ENCODE measurements at places on chromosomes 7 and 10.

DNA sequence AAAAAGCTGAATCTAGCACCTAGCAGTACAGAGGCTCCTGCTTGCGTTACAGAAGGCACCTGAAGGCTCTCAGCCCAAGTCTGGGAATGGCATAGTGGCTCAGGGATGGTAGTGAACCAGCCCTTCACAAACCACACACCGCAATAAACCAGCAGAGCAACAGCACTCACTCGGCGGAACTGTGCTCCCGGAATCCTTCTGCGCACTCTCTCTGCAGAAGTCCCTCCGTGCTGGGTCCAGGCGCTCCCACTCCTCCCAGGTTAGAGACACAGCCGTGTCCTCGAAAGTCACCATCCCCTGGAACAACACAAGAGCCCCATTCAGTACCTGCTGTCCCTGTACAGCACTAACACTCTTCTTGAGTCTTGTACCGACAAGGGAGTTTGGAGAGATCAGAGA is 1.5 kb downstream of the ZNF394 start:
- ATAC-seq, result no peak

GRCh38 chr7:38299275-38299931 is 26.0 kb upstream of the TARP start:
- no peak for ATAC-seq

- peak; percentile 66 for ATAC-seq
Measured at GRCh38 chr10:114623661-114624294, 34.3 kb downstream of the ABLIM1 start.

GRCh38 chr10:3169673-3170072 is 2.9 kb downstream of the PITRM1 start:
- ATAC-seq, result no peak

- peak; percentile 23 for ATAC-seq
Measured at GRCh38 chr10:110636932-110637557, 7.1 kb upstream of the RBM20 start.

DNA sequence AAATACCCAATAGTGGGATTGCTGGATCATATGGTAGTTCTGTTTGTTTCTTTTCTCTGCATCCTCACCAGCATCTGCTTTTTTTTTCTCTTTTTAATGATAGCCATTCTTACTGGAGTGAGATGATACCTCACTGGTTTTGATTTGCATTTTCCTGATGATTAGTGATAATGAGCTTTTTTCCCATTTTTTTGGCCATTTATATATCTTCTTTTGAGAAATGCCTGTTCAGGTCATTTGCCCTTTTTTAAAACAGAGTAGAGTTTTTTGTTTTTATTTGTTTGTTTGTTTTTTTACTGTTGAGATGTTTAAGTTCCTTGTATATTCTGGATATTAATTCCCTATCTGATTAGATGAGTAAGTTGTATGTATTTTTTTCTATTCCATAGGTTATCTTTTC is 205.8 kb upstream of the KAT6B start:
- ATAC-seq, result no peak

DNA sequence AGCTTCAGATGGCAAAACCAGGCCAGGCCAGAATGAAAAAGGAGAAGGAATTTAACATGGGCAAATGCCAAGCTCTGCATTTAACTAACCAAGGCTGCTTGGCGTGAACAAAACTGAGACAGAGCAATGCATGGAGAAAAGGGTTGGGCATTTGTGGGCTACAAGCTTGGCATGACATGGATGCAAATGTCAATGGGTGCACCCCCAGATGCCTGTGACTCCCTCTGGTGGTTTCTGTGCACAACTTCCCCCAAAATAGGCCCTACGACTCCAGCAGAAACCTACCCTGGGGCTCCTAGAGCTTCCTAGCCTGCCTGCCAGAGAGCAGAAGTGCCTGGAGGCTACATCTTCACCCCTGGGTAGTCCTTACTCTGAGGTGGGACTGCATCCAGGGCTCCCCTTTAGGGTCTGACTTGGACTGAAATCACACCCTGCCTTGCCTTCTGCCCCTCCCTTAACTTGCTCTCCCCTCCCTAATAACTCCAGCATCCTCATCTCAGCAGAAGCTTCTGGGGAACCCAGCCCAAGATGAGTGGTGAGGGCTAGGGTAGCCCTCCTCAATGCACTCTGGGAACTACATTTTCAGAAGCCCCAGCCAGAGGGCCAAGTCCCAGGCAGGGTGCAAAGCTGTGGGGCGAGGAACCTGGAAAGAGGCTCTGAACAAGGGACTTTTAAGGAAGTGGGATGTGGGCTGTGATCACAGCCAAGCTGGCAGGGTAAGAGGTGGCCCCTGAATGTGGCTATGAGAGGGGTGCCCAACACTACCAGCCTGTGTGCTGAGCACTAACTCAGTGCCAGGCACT is 11.3 kb downstream of the GPRIN2 start:
- ATAC-seq, result no peak

- ATAC-seq, result no peak
Measured at GRCh38 chr10:51638737-51639136, 60.7 kb downstream of the CSTF2T start.

DNA sequence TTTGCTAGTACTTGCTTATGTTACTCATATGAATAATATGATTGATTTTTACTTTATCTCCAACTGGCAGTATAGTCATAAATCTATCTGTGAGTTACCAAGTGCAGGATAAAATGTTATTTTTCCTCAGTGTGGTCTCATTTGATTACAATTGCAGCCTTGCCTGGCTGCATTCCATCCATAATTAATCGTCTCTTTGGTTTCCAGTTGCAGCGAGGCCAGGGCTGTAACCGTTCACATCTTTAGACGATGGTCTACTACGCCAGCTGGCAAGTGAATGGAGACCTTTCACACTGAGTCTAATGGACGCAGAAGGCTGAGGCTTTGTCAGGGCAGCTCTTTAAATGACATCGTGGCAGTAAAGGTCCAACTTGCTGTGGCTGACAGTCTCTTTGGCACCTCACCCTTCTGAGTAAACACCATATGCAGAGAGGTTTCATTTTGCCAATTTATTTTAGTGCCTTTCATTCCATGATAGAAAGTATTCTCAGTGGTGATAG is 84.0 kb downstream of the ARL4A start:
- peak; percentile 92 for ATAC-seq

DNA sequence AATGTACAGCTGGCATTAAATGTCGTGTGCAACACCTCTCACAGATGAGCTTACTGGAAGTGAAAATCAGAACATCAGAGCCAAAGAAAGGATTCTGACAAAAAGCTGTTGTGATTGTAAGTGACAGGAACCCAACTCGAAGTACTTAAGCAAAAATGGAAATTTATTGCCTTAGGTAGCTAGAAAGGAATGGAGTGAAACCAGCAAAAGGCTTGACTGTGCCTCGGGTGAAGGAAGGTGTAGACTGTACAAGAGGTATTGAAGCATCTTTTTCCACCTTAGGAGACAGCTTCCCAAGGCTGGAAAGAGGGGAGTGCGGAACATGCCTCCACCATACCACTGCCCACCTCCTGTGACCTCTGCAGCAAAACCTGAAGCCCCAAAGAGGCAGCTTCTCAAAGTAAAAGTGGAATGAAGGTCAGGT is 27.3 kb upstream of the ITGB1 start:
- ATAC-seq, result no peak

- ATAC-seq, result no peak
Measured at GRCh38 chr10:28925121-28925663, 247.9 kb downstream of the BAMBI start.

DNA sequence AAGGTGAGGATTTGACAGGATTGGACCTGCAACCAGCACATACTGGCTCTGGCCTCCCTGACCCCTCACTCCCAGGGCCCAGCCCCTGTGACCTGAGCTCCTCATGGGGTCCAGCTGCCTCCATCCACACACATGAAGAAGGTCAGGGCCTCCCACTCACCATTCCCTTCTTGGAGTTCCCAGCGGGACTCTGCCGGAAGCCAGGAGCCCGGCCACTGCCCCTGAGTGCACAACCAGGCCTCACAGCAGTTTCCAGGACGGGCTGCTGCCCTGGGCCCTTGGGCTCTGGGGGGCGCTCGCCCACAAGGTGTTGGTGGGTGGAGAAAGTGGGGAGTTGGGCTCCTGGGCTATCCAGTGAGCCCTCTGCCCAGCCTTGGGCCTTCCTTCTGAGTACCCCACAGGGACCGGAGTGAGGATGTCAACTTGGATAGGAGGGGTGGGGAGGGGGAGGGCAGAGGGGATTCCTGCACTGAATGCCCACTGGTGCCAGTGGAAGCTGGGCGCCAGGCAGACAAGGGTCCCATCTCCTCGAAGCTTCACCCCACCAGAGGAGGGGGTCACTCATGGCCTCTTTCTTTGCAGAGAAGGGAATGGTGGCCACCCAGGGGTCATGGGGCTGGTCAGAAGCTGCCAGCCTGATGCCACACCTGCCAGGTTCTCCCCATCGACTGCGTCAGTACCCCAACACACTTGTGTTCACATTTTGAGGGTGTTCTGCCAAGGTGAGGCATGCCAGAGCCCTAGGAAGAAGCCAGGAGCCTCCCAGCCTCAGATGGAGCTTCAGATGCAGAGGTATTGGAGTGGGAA is 115.3 kb downstream of the PTPN20 start:
- ATAC-seq, result no peak

DNA sequence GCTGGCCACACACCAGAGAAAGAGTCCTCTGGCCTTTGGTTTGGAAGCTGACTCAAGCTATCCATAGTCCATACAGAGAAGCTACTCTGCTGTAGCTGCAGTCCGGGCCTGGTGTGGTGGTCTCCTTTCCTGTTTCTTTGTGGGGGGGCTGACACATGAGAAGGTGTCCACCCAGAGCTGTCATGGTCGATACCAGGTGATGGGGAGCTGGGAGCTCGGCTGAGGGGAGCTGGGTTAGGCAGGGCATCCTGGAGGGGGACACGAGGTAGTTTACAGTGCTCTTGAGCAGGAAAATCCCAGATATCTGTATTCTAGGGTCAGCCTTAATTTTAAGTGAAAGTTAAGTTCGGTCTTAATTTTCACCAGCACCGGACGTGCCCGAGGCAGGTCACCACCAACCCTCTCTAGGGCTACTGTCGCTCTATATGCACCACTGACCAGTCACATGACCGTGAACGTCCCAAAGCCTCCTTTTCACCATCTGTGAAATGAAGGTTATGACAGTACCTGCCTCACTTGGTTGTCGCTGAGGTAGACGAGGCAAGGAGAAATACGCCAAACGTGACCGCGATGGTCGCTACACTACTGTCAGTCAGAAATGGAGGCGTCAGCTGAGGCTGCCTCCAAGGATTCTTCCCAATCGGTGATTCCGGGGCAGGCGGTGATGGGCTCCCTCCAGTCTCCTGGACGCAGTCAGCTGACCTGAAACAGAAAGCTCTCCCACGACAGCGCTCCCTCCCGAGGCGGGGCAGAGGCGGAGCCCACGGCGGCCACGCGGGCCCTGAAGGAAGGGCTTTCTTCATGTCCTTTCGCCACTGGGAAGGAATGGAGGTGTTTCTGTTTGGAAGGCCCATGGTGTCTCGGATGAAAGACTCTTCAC is 69.4 kb upstream of the SHH start:
- ATAC-seq, result no peak

DNA sequence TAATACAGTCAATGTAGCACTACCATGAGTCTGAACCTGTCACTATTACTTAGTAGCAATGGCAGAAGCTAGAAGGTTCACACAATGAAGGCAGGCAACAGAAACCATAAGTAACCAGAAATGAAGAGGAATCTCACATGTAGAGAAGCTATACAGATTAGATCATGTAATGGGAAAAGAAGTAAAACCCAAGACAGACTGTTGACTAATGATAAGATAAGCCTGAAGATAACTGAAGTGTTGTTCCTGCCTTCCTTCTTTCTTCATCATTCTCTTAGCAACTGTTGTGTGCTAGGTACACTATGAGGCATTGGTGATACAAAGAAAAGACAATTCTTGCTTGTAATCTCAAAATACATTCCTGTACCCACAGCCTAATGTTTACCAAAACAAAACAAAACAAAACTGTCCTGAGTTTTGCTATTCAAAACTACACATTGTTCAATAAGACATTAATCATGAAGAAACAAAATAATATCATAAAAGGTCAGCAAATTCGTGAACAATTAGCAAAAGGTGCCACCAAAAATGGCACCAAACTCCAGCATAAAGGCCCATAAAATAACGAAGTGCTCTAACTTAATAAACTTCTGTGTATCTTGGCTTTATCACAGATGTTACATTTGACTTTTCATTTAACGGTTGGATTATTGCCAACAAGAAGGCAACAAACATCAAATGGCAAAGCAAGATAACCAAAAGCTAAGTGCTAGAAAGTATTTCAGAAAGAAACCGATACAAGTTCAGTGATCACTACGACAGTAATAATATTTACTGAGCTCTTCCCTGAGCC is 27.1 kb downstream of the ZNF800 start:
- ATAC-seq, result no peak

DNA sequence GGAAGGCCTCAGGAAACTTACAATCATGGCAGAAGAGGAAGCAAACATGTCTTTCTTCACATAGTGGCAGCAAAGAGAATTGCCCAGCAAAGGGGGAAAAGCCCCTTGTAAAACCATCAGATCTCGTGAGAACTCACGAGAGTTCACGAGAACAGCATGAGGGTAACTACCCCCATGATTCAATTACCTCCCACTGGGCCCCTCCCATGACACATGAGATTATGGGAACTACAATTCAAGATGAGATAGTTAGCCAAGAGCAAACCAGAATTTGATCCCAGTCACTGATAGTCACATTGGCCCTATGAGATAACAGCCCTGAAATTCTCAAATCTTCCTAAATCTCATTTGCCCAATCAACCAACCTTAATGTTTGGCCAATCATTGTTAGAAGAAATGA is 18.2 kb upstream of the ITPRID1 start:
- ATAC-seq, result no peak

GRCh38 chr10:96416643-96417042 is 57.8 kb upstream of the OPALIN start:
- ATAC-seq, result peak; percentile 32

GRCh38 chr7:88200261-88200660 is 19.6 kb downstream of the SRI start:
- no peak for ATAC-seq

DNA sequence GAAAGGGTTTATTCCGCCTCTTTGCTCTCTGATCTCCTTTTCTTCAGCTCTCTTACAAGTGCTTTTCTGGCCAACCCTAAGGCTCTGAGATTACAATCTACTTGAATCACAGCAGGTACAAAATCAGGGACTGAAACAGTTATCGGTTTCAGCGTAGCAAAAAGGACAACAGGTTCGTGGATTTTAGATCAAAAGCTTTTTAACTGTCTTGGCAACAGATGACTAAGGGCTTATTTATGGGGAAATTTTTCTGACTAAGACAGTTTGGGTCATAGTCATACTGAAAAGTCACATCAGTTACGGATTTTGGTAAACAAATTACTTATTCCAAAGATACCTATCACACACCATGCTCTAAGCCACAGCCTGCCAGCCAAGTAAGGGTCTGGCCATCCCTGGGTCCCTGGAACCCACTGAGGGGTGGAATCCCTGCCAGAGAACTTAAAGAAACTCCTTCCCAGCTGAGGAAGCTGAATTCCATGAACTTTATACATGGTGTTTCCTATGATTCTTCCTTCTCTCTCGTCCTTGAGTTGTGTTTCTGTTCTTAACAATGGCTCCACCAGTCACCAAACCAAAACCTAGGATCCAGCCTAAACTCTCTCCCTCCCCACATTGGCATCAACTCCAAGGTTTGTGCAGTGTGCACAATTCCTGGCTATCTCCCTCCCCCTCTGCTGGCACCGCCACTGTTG is 169.3 kb downstream of the FAM107B start:
- no peak for ATAC-seq

- ATAC-seq, result no peak
Measured at GRCh38 chr10:2020836-2021235, 283.5 kb upstream of the ADARB2 start.

- no peak for ATAC-seq
Measured at GRCh38 chr10:124347956-124348355, 70.8 kb downstream of the OAT start.

Measured in motor neuron (in vitro differentiated cells).